ENCODE measurements at places on chromosomes 5 and 9. TPM values are rescaled to one million over a fixed set of nuclear protein-coding genes. Genes with fewer than 3 reads are reported as not detected.
A peak's percentile ranks its signal among the peaks of the same experiment; 100 is the strongest.

DNA sequence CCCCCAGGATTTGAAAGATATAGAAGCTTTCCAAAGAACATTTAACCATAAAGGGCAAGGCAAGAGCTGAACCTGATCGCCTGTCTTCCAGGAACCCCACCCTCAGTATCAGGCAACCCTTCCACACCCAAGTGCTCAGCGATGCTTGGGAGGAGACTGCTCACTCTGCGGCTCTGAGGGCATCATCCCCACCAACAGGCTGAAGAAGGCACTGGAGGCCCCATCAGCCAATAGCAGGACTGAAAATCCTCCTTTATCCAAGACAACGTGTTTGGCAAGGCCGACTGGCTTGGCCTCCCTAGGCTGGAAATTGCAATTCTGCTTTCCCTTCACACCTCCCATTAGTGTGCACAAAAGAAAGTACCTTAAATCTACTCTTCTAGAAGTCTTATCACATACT is 1.4 kb upstream of the PPP2CA start:
- no peak for DNase-seq

DNA sequence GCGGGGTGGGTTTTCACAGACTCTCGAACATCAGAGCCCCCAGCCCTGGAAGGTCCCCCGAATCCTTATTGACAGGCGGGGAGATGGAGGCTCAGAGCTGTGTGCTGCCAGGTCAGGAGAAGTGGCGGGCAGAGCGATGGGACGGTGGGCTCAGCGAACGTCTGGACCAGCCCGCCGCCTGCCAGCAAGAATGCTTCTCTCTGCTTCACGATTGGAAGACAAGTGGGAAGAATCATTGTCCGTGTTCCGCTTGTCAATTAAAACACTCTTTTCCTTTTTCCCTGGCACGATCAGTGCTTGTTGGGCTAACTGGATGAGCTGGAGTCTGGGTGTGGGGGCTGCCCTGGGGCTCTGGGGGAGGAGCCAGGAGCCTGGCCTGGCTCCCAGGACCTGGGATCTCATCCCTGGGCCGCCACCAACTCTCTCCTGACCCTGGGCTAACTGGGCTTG is 1.6 kb downstream of the COL5A1 start:
- no peak for DNase-seq

DNA sequence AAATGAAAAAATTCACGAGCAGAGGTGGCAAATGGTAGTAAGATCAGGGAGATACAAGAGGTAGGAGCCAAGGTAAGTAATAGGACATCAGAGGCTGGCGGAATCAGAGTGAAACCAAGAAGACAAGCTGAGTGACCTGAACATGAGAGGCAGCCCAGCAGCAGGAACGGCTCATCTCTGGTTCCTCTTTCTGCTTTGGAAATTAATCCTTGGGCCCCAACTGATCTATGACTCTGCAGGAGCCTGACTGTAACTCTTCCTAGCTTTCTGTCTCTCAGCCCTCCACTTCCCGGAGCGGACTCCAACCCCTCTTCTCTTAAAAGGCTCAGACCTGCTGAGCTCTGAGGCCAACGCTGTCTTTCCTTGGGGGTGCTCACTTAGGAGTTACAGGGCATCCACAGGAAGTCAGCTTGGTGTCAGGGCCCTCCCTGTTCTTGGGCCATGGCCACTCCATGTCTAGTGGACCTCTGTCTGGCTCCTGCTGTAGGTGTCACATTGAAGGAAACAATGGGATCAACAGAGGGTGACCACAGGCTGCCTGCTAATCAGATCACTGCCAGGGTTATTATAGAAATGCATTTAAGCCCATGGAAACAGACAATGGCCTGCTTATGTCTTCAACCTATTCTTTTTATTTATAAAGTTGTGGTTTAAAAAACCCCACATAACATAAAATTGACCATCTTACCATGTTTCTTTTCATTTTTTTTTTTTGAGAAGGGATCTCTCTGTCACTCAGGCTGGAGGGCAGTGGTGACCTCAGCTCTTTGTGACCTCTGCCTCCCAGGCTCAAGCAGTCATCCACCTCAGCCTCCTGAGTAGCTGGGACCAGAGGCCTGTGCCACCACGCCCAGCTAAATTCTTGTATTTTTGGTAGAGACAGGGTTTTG is 22.5 kb upstream of the SHB start:
- DNase-seq, result no peak

GRCh38 chr5:175493726-175494125 is 15.4 kb downstream of the SFXN1 start:
- peak; percentile 1 for DNase-seq

The CLTA gene
- total RNA-seq, result 170 TPM

- no peak for DNase-seq
Measured at GRCh38 chr5:156188016-156188415, 138.9 kb upstream of the SGCD start.

The FKTN gene
- total RNA-seq, result 12.8 TPM

DNA sequence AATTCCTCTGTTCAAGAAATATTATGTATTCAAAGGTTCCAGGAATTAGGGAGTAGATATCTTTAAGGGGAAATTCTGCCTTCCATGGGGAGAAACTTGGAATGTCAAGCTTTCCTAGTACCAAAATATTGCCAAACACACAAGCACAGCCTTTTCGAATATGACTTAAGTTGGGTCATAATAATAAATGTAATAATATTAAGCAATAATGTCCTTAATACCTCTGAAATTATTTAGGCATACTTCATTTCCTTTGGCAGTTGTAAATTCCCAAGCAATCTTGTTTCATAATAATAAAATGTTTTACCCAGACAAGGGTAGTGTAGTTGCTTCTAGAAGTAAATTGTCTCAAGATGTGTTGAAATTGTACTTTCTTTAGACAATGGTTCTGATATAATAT is 630.3 kb upstream of the CDH18 start:
- DNase-seq, result no peak

DNA sequence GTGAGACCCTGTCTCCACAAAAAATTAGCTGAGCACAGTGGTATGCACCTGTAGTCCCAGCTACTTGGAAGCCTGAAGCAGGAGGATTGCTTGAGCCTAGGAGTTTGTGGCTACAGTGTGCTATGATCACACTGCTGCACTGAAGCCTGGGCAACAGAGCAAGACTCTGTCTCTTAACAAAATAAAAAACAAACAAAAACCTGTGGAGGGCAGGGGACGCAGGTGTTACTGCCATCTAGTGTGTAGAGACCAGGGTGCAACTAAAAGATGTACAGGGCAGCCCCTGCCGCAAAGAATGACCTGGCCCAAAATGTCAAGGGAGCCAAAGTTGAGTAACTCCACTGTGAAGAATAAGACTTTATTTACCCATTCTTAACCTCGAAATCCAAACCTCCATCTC is 27.1 kb downstream of the ASPN start:
- no peak for DNase-seq

DNA sequence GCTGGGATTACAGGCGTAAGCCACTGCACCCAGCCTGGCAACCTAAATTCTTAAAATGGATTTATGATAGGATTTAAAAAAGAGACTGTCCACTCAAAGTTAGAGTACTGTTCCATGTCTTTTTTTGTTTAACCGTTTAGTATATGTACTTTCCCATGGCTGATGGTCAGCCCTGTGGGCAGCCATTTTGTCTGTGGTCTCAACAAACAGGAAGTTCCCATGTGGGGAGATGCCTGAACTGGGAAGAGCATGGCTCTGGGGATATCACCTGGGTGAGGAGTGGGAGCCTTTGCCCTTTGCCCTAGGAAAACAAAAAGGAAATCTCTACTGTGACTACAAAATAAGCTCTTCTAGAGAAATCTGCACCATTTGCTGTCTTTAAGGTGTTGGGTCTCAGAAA is 27.5 kb upstream of the GNPDA1 start:
- no peak for DNase-seq

The IL31RA gene
- total RNA-seq, result not detected

The FOXE1 gene
- 0.08 TPM for total RNA-seq

DNA sequence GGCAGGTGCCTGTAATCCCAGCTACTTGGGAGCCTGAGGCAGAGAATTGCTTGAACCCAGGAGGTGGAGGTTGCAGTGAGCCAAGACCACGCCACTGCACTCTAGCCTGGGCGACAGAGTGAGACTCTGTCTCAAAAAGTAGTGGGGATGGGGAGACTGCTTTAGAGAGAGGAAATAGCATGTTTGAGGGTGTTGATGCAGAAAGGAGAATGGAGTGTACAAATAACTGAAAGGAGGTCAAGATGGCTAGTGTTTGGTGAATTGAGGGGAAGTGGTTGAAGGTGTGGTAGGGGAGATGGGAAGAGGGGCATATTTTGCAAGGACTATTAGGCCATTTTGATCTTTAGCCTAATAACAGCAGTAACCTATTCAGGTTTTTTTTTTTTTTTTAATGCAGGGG is 18.2 kb downstream of the TENT2 start:
- no peak for DNase-seq

DNA sequence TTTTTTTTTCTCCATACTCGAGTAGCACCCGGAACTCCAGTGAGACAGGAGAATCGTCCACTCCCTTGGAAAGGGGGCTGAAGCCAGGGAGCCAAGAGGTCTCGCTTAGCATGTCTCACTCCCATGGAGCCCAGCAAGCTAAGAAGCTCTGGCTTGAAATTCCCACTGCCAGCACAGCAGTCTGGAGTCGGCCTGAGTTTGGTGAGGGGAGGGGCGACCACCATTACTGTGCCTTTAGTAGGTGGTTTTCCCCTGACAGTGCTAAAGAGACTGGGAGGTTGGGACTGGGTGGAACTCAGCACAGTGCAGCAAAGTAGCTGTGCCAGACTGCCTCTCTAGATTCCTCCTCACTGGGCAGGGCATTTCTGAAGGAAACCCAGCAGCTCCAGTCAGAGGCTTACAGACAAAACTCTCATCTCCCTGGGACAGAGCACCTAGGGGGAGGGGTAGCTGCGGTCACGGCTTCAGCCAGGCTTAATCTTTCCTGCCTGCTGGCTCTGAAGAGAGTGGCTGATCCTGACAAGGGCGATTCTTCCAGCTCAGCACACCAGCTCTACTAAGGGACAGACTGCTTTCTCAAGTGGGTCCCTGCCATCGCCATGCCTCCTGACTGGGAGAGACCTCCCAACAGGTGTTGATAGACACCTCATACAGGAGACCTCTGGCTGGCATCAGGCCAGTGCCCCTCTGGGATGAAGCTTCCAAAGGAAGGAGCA is 414.5 kb upstream of the ZNF608 start:
- DNase-seq, result no peak

- no peak for DNase-seq
Measured at GRCh38 chr5:30106596-30106995, 1086.9 kb upstream of the CDH6 start.

- peak; percentile 78 for DNase-seq
Measured at GRCh38 chr9:112844771-112845542, 45.7 kb downstream of the SLC46A2 start.

DNA sequence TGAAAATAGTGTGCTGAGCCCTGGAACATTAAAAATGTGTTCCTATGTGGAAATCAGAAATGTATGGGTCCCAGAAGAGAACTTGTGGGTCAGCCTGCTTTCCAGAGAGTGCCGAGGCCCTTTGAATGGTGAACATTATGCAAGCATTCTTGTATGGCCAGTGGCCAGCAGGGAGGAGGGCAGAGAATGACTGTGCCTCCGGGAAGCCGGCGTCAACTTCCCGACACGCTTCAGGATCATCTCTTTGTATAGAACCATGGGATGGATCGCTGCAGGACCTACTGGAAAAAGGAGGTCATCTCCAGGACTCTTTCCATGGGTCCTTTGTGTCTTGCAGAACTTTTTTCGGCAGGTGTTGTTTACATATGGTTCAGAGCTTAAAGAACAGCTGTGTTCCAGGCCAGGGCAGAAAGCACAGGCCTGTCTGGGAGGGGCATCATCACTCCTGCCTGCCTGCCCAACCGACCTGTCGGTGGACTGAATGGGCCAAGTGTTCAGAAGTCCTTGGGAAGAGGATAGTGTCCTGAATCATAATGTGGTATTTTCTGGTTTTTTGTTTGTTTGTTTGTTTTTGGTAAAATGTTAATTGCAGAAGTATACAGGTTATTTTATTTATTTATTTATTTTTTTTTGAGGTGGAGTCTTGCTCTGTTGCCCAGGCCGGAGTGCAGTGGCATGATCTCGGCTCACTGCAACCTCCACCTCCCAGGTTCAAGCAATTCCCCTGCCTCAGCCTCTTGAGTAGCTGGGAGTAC is 9.0 kb downstream of the PRRC2B start:
- no peak for DNase-seq

- no peak for DNase-seq
Measured at GRCh38 chr5:108148715-108149139, 233.2 kb downstream of the FBXL17 start.

DNA sequence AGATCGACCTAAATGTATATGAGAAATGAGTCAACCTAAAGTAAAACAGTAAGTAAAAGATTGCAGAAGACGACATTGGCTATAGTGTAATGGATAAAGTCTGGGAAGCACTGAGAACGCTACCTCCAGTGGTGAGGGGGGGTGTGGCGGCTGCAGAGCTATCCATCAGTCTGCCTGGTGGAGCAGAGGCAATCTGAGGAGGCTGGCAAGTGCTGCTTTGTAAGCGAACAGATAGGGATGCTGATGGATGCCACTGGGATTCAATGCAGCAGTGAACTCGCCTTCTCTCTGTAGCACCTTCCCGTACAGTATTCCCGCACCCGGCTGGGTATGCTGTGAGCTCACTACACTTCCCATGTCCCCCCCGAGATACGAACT is 261.5 kb downstream of the NSG2 start:
- no peak for DNase-seq

- no peak for DNase-seq
Measured at GRCh38 chr9:5876711-5877110, 14.0 kb upstream of the MLANA start.

DNA sequence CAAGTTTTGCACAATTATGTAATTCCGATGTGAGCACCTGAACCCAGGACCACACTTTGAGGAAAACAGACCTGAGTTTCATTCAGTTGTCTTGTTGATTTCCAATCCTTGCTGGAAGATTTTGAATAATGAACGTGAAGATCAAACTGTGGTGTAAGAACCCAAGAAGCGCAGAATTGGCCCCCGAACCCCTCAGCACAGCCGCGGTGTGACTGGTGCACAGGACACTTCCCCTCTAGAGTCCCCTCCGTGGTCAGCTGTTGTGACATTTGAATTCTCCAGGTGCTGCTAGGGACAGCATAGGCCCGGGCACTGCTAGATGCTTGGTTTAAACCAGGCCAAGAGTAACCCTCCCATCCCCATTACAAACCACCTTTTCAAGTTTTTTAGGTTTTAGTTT is 1.7 kb downstream of the BRD3OS start:
- no peak for DNase-seq

The GALNT12 gene
- 7.9 TPM for total RNA-seq

- no peak for DNase-seq
Measured at GRCh38 chr5:11640158-11640873, 263.9 kb downstream of the CTNND2 start.

The PCDHGA12 gene
- not detected for total RNA-seq

DNA sequence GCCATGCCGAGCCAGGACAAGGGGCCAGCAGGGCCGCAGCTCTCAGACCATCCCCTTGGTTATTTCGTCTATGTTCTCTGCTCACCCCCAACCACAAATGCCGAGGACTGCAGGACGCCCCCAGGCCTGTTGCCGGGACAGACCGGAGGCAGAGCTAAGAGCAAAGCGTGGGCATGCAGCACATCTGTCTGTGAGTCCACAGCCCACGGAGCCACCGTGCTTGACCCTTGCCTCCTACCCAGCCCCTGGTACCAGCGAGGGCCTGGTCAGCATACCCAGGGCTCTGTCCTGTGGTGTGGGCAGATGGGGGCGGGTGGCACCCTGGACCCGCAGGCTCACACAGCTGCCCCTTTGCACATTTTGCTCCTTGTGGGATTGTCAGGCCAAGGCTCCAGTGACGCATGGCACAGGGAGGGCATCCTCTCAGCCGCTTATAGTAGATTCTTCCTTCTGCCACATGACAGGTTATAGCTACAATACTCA is 4.7 kb downstream of the BRD3 start:
- no peak for DNase-seq
